Kidney (tissue), 22 donors: ENCODE measurements at places on chromosomes 16 and 17. TPM values are rescaled to one million over a fixed set of nuclear protein-coding genes. Genes with fewer than 3 reads are reported as not detected.

GRCh38 chr16:69417520-69418199, 6.8 kb upstream of the CYB5B start:
- DNase-seq, result no peak

GRCh38 chr17:38885728-38886642, 16.1 kb downstream of the LASP1 start:
- DNase-seq, result peak; percentile 88

GRCh38 chr16:47977802-47978201, 178.0 kb downstream of the ABCC12 start:
- DNase-seq, result no peak

GRCh38 chr16:87267566-87267965, 49.6 kb downstream of the C16orf95 start:
- DNase-seq, result no peak

- no peak for DNase-seq
These were observed 78.4 kb downstream of the ARHGAP44 start for GRCh38 chr17:12867726-12868125.

DNA sequence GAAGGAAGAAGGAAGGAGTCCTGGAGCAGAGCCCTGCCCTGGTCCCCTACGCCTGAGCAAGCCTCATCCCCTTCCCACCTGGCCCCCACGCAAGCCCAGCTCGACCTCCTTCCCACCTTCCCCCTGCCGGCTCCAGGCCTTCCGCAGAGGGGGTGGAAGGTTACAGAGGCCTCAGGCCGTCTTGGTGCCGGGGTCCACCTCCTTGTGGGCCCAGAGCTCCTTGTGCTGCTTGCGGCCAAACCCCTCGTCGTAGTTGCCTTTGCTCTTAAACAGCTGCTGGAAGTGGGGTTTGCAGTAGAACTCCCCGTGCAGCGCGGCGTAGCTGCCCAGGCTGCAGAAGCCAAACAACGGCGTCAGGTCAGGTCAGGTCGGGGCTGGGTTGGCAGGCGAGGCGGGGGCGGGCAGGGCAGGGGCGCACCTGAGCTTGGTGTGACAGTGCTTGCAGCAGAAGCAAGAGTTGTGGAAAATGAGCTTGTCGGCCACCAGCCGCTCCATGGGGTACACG, 1.5 kb downstream of the LIMD2 start:
- DNase-seq, result peak; percentile 11

DNA sequence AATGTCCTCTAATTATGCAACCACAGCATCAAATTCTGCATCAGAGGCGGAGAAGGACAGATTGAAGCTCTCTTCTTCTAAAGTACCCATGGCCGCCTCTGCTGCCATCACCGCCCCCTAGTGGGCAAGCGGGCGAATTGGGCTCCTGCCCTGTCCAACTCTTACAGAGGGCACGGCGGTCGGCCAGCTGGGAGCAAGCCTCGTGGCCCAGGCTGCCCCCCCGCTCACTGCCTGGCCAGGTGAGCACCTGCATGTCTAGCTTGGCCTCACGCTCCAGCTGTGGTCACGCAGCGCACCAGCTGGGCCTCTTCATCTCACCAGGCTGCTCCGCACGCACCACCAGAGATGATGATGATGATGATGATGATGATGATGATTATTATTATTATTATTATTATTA, 146.1 kb upstream of the TOM1L1 start:
- DNase-seq, result no peak

The CNTD1 gene
- 0.95 TPM for polyA plus RNA-seq

The ZNF213 gene
- 5.6 TPM for polyA plus RNA-seq
